ENCODE measurements at places on chromosomes 1 and 21.

- DNase-seq = no peak
Measured at GRCh38 chr21:41955516-41955915, 1.7 kb upstream of the C2CD2 start.

- DNase-seq = peak; percentile 32
Measured at GRCh38 chr1:67674260-67675011, 10.6 kb upstream of the GADD45A start.

DNA sequence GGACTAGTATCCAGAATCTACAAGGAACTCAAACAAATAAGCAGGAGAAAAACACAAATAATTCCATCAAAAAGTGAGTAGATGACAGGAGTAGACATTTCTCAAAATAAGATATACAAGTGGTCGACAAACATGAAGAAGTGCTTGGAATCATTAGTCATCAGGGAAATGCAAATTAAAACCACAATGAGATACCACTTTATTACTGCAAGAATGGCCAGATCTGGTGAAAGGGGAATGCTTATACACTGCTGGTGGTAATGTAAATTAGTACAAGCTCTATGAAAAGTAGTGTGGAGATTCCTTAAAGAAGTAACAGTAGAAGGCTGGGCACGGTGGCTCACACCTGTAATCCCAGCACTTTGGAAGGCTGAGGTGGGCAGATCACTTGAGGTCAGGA is 73.8 kb downstream of the POU2F1 start:
- no peak for DNase-seq

- no peak for DNase-seq
Measured at GRCh38 chr1:103106426-103107341, 1.6 kb downstream of the COL11A1 start.

GRCh38 chr1:119308130-119308700 is 60.4 kb upstream of the HAO2 start:
- no peak for DNase-seq

GRCh38 chr21:36478941-36479340 is 981 bp downstream of the CLDN14 start:
- no peak for DNase-seq

DNA sequence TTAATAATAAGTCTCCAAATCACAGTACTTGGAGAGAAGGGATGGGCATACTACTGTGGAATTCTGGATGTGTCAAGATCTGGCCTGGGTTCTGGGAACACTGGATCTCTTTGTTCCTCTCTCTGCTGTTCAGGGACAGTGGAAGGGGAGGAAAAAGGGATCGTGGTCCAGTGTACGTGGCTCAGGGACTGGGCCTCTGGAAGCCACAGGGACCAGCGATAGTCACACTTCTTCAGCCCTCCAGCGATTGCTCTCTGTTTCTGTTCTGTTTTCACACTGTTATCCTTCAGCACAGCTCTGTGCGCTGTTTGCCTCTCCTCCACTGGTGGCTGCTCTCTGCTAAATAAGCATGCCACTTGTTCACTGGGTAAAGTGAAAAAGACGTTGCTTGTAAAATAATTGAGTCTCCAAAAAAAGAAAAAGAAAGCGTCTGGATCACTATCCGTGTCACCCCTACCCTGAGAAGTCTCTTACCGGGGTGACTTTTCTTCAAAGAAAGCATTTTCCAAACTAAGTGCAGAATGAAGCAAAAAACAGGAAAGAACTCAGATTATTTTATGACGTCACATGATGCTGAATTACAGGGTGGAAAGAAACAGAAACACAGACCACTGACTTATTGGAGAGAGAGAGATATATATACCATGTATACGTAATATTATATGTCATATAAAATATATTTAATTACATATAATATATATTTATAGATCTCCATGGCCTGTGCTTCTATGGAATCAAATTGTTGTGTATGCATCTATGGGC is 279.4 kb downstream of the RGS7 start:
- no peak for DNase-seq

- DNase-seq = no peak
Measured at GRCh38 chr1:31266547-31266946, 26.9 kb upstream of the NKAIN1 start.

- no peak for DNase-seq
Measured at GRCh38 chr1:188386161-188386560, 1557.4 kb downstream of the PLA2G4A start.

DNA sequence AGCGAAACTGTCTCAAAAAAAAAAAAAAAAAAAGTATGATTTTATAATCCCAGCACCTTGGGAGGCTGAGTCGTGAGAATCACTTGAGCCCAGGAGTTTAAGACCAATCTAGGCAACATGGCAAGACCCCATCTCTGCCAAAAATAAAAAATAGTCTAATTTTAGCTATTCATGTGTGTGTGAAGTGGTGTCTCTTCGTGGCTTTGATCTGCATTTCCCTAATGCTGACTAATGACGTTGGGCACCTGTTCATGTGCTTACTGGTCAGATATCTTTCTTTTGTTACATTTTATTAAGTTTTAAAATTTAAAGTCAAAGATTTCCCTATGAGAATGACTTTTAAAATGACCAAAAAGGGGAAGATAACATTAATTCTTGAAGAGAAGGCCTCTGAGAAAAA is 31.0 kb downstream of the PSEN2 start:
- no peak for DNase-seq

DNA sequence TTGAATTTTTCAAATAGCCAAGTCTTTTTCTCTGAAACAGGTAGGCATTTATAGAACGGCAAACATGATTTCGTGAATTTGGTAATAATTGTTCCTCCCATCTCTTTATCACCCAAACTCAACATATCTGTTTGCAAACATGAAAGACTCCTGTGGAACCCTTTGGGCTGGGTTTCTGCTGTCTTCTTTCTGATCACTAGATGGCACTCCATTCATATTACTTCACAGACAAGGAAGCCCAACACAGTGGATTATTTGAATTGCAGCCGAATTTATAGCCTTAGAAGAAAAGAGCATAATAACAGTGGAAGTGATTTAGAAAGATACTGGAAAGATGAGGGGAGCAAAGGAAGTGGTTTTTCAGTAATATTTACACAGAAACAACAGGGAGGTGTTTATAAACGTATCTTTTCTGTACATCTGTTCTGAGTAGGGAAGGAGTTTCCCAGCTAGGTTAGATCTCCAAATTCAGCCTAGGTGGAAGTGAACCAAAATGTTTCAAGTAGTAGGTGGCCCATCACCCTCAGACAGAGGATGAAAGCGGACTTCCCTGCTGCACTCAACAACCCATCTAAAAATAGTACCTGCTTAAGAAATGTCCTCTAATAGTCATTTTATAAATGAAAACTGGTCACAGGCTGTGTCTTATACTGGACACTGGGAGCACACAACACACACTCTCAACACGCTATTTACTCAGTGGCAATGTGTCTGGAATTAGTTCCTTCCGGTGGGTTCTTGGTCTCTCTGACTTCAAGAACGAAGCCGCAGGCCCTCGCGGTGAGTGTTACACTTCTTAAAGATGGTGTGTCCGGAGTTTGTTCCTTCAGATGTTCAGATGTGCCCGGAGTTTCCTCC is 67.6 kb downstream of the MAP3K21 start:
- no peak for DNase-seq

GRCh38 chr1:228527596-228527995 is 40.4 kb downstream of the RNF187 start:
- no peak for DNase-seq
